NCI-H146 (cell line): ENCODE measurements at places on chromosomes 13 and 19.

DNA sequence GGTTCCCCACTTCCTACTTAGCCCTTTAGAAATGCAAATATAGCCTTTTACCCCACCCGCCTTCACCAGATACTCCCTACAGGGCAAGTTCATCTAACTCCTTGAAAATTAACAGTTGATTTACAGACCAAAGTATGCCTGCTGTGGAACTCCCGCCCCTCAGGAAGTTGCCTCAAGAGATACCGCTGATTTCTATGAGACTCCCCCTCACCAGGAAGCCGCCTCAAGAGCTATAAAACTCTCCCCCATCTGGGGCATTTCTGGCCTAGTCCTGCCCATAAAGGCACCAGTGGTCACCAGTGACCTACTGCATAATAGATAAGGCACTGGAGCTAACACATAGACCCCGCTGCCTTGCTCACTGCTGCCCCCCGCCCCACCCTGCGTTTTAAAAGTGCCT is 201.7 kb upstream of the UBL3 start:
- DNase-seq = no peak

DNA sequence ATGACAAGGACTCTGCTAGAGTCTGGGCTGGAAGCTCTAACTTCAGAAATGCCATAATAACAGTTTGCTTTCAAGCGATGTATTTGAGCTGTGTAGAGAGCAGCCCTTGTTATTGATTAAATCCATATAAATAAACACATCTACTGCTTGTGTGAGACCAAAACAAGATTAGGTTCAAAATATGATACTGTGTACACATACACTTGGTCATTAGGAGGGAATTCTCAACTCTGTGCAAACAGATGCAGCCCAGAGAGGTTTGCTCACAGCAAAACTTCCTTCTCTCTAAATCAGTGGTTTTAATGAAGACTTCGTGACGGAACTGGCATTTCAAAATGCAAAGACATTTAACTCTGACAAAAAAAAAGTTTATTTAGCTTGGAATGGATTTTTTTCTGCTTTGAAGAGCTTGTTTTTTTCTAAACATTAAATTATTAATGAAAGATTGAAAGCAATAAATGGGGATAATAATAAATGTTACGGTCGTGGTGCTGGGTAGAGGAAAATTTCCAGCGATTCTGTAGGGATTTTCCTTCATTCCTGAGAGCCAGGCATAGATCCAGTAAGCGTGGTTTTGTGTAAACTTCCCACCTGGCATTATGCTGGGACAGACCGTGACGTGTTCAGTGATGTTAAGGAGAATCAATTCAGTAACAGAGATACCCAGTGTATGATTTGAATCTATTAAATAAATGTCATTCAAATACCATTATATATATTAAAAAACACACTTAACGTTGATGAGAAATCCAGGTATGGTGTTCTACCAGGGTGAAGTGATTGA is 213.7 kb downstream of the TEX29 start:
- DNase-seq = peak; percentile 72

DNA sequence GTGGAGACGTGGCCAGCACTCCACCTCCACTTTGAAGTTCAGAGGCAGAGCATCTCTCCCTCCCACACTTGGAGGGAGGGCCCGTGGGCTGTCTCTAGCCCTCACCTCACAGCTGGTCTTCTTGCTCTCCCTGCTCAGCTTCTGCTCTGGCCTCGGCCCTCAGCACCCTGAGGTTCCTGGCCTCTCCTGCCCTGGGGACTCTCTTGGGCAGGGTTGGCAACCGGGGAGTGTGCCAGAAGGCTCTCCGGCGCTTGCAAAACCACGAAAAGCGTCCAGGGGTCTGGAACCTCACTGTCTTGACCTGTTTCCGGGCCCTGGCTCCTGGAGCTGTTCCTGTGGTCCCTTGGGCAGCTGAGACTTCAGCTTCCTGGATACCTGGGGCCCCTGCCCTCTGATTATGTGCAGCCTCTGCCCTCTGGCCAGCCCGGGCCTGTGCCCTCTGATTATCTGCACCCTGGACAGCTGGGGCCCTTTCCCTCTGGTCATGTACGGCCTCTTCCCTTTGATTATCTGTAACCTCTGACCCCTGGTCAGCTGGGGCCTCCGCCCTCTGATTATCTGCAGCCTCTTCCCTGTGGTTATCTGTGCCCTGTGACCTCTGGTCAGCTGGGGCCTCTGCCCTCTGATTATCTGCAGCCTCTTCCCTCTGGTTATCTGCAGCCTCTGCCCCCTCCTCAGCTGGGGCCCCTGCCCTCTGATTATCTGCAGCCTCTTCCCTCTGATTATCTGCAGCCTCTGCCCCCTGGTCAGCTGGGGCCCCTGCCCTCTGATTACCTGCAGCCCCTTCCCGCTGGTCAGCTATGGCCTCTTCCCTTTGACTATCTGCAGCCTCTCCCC is 2.1 kb downstream of the CCDC8 start:
- no peak for DNase-seq

DNA sequence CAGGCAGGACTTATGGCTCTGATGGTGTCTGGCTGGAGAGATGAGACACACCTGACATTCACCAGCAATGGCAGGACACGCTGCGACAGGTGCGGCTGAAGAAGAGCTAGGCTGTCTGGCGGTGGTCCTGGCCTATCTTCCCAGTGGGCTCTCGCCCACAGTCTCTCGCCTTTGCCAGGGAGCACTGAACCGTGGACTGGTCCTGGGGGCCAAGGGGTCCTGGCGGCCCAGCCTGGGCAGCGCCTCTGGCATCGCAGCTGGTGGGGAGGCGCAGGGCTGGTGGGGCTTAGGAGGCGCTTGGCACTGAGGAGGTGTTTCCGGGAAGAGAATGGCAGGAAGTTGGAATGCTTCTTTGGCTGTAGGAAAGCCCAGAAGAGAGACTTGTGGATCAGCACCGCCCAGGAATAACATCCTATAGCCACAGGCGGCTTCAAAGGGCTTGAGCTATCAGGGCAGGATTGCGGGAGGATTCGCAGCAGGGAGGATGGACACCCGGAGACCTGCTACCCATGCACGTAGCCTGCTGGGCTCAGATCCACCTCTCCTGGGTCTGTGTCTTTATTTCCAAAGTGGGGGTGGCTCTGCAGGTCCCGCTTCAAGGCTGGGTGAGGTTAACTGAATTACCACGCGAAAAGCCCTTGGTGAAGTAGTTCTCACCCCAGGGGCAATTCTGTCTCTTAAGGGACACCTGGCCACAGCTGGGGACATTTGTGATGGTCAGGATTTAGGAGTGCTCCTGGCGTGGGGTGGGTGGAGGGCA is 14.6 kb downstream of the KDM4B start:
- DNase-seq = no peak

- no peak for DNase-seq
Observed at GRCh38 chr19:38425810-38426466, at the start of gene RASGRP4. Gene RASGRP4, minus strand, starts transcription at chr19:38426219. Its CDS starts 128 bp downstream, at chr19:38426091.

DNA sequence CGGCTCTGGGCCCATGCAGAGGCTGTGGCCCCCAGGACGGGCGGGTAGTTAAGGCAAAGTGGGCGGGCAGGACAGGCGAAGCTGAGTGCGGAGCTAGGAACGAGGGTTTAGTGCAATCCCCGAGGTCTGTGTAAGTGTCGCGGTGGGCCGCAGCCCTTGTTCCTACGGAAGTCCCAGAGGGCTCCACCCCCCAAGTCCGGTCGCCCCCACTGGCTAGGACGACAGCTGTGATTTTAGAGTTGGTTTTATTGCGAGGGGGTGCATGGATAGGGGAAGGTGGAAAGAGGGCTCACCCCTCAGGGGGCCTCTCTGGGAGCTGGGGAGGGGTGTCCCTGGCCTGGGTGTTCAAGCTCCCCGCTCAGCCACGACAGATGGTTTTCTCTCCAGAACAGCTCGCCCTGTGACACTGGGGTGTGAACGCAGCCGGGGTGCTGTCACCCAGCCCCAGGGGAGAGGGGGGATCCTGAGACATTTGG is 21.7 kb downstream of the ZBTB7A start:
- DNase-seq = no peak

- no peak for DNase-seq
Observed at GRCh38 chr19:2721570-2722540, 683 bp upstream of the DIRAS1 start.

DNA sequence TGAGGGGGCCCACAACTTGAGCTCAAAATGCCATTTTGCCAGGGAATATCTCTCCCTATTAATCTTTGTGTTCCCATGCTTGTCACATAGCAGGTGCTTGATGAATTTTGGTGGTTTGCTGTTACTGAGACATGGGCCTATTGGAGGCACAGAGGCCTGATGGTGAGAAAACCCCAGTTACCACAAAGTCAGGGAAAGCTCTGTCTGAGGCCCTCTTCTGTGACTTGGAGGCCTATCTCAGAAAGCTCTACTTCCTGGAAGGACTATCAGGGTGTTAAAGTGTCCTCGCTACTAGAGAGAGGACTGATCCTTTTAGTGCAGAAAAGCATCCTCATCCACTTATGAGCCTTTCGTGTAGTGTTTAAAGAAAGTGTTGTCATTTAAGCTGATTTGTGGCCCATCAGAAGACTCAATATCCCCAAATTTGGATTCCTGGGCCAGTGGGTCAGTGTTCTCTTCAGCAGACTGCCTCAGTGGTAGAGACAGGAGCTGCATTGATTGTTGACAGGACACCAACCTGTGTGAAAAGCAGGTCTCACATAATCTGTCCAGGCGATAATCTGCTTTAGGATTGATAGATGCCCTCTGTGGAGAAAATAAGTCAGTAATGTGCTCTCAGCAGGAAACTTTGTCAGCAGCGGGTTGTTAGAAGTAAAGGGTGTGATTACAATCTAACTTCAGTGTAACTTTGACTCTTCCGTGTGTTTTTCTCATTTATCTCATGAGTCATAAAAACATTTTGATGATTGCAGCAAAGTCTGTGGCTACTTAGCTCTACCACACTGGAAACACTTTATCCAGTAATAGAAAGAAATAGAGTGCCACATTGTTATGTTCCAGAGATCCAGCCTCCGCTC is 121.0 kb downstream of the AKAP11 start:
- DNase-seq = no peak

DNA sequence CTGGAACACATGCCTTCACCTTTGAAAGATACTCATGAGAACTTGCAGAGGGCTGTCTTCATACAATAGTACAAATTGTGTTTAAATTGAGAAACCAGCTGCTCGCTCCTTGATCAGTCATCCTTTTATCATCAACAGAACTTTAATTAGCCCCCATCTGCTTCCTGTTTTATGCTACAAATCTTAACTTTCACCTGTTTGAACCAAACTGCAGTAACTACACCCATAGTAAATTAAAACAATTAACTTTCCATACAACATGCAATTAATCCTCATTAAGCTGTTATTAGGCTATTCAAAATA is 85.2 kb downstream of the FOXO1 start:
- DNase-seq = no peak

DNA sequence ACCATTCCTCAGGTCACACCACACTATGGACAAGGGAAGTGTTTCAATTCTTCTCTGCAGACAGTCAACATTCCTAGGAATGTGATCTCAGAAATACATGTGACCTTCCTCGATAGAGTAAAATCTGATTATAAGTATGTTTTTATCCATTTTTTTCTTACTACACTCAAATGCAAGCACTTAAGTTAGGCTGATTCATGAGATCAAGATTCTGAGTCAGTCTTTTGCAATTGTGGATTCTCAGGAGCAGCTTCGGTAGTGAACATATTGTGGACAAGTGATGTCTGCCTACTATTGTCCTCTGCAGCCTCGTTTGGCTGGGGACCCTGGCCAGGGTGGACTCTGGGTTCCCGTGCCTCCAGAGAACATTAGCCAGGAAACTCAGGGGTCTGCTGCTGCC is 3.2 kb downstream of the SERPINE3 start:
- DNase-seq = no peak

GRCh38 chr13:111370147-111370546 is 49.7 kb downstream of the TEX29 start:
- DNase-seq = no peak

DNA sequence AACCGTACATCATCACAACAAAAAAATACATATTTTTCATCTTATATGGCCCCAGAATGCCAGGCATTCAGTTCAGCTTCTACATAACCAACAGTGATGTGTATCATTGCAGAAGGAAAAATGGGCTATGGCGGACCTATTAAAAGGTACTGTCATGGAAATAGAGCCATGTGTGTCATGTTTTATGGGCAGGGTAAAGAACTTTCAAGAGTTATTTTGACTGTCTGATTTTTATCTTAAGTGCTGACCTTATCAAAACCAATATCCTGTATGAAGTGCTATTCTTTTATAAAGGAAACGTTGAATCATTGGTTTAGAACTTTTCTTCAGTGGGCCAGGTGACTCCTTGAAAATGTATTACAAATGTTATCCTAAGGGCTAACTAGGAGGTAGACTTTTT is 9.9 kb downstream of the ZNF507 start:
- no peak for DNase-seq

GRCh38 chr13:74299721-74300120 is 165.5 kb upstream of the KLF12 start:
- no peak for DNase-seq

DNA sequence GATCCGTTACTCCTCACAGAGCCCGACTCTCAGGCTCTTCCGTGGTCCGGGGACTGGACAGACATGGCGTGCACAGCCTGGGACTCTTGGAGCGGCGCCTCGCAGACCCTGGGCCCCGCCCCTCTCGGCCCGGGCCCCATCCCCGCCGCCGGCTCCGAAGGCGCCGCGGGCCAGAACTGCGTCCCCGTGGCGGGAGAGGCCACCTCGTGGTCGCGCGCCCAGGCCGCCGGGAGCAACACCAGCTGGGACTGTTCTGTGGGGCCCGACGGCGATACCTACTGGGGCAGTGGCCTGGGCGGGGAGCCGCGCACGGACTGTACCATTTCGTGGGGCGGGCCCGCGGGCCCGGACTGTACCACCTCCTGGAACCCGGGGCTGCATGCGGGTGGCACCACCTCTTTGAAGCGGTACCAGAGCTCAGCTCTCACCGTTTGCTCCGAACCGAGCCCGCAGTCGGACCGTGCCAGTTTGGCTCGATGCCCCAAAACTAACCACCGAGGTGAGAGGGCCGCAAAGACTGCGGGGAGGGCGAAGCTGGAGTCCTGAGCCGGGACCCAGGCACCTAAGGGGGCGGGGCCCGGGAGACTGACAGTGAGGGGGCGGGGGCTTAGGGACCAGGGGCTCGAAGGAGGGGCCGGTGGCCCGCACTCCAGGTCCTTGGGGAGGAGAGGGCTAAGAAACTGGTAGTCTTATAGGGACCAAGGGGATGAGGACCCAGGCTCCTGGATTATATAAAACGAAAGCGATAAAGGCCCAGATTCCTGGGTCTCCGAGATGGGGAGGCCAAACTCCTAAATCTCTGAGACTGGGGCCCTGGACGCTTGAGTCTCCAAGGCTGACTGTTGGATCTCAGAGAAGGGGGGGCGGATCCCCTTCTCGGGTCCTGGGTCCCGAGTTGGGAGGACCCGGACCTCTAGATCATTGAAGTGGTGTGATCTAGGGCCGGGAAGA is 2.0 kb downstream of the ETV2 start:
- peak; percentile 84 for DNase-seq

- DNase-seq = no peak
Observed at GRCh38 chr13:25462301-25463125, 90.7 kb downstream of the ATP8A2 start.
